Activated CD4-positive, alpha-beta memory T cell treated with anti-CD3 and anti-CD28 coated beads, Interleukin-2, amount 10 ng/mL, durations not matched to agents 7 days and 5 days (primary cell): ENCODE measurements at places on chromosomes 3 and 15.
A peak's percentile ranks its signal among the peaks of the same experiment; 100 is the strongest.

GRCh38 chr3:196513697-196514349, 1.3 kb downstream of the SMCO1 start:
- no peak for DNase-seq

- no peak for DNase-seq
Measured at GRCh38 chr3:146972726-146973125, 367.6 kb upstream of the PLSCR5 start.

GRCh38 chr3:71429597-71429988, 153.9 kb downstream of the FOXP1 start:
- no peak for DNase-seq

DNA sequence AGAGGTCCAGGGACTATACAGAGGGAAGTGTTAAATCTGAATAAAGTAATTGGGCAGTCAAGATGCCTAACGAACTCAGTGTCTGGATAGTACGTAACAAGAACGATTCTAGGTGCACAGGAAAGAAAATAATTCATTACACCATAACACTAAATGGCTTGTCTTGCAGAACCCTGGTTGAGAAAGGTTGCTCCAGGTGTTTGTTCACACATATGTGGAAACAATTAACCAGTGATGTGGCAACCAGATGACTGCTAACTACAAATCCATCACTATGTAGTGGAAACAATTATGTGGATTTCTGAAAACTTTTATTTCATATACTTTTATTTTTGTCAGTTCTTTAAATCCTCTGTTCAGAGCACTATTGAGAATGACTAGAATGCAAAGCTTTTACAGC, 10.4 kb upstream of the HDC start:
- DNase-seq = no peak

DNA sequence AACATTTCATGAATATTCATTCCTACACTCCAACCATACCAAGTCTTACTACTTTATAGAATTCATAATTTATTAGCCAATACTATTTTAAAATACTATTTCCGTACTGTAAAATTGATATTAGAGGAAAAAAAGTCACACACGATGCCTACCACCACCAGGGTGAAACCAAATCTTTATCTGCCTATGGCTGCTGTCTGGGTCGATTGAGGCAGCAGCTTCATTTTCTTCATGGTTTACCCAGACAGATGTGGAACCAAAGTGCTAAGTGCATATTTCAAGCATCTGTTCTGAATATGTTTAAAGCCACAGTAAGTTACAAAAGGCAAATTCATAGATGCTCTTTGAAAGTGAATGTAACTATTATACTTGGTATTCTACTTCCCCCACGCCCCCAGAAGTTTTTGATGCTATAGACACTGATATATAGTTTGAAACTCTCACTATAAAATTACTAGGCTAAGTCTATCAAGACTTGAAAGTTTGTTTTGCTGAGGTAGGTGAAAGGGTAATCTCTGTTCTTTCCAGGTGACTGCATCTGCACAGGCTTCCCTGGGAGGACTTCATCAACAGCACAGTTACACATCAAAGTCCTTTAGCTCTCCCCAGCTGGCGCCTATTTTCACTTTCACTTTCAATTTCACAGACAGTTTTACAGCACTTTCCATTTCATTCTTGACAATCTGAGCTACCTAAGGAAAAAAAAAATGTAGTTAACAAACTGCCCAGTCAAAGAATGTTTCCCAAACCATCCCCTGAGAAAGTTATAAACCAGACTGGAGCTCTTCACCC, 113.9 kb downstream of the POLQ start:
- DNase-seq = peak; percentile 55

DNA sequence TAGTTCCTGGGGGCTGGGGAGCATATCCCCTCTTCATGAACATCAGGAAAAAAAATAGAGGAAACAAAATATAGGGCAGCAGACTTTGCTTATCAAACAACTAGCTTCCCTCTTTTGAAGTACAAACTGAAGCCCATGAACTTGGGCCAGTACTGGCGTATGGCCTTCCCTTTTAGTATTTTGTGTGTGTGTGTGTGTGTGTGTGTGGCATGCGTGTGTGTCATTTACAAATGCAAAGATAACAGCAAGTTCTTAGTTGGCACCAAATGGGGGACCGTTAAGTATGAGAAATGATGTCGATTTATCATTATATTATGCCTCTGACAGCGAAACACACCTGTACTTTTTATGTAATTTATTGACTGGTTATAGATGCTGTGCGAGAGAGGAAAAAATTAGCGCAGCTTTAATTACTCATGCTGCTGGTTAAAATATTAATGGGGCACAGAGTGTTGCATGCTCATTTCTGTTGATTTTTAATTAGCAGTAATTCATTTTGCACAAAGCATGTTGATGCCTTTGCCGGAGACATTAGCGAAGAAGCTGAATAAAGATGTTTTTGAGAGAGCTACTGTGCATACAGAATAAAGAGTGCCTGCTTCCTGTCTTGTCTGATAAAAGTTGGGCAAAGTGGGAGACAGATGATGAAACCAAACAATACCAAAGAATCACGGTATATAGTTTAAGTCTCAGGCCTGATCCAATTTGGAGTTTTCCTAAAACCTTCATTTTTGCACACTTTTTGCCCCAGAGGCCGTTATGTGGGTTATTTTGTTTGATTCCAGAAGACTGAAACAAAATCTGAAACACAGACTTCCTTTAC, 297.1 kb downstream of the SATB1 start:
- DNase-seq = no peak

- no peak for DNase-seq
Measured at GRCh38 chr3:23041918-23042696, 161.0 kb upstream of the UBE2E2 start.

DNA sequence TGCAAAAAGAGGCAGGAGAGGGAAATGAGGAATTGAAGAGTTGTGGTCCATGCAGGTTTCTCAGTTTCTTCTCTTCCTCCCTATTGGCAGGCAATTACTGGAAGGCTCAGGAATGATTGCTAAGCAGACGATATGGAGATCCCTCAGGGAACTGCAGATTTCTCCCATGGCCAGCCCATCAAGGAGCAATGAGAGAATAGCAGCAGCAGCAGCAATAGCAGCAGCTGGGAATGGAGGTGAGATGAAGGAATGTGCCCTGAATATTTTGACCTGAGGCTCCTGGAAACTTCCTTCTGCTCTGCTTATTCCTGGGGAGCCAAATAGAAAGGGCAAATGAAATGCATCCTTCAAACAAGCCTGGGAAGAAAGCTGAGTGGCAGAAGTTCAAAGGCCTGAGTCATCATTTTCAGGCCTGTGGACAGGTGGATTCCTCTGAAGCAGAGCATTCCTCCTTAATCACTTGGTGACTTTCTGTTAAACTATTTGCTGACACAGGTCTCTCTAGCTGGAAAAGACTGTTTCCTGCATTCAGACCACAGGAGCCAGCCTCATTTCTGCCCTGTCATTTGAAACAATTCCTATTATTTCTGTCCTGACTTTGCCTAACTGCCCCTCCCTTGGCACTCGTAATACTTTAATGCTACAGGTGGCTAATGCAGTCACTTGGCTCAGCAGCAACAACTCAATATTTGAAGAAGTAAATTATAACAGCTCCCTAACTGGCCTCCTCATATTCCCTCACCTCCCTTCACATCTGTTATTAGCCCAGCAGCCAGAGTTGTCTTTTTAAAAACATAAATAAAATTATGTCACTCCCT, 146.9 kb upstream of the GADL1 start:
- no peak for DNase-seq

DNA sequence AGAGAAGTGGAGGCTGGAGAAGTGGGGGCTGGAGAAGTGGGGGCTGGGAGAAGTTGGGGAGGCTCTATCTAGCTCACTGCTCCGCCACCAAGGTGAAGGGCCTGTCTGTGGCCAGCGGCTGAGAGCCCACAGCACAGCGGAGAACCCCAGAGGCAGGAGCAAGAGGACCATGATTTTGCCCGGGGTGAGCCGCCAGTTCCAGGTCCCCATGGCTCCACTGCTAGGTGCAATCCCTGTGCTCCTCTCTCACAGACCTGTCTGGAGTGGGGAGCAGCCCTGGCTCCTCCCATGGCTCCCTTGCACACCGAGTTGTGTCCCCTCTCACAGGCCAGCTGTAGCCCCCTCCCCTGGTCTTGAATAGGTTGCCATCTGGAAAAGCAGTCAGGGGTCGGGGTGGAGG, 4.7 kb upstream of the NRROS start:
- DNase-seq = no peak

GRCh38 chr3:32499585-32499984, 3.1 kb downstream of the CMTM6 start:
- DNase-seq = no peak

- DNase-seq = no peak
Measured at GRCh38 chr15:99015698-99016568, 8.3 kb upstream of the PGPEP1L start.

DNA sequence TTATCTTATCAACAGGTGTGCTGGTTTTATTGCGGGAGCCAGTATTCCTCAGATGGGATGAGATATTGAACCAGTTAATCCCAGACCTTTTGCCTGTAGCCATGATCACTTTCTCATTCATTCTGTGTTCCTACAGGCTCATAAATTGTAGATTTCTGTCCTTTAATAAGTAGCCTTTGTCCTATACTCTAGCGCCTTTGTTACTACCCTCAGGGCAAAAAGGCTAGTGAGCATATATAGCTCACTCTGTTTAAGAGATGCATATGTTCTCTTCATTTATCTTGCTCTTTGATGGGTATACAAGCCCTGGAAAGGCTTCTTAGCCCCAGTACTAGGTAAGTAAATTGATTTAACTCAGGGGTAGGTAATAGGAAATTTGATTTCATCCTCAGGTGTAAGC, 95.1 kb downstream of the OXSM start:
- DNase-seq = no peak

DNA sequence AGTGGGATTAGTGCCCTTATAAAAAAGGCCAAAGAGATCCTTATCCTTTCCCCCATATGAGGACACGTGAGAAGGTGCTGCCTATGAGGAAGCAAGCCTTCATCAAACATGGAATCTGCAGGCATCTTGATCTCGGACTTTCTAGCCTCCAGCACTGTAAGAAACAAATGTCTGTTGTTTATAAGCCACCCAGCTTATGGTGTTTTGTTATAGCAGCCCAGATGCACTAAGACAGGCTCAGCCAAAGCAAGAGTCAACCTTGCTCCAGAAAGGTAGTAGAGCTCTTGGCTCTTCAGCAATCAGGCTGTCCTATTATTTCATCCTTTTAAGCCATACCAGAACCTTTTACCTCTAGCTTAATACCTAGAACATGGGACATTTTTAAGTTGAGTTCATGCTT, 12.3 kb upstream of the TNIK start:
- no peak for DNase-seq

GRCh38 chr3:8839607-8840325, 70.4 kb upstream of the OXTR start:
- no peak for DNase-seq

- DNase-seq = no peak
Measured at GRCh38 chr3:86228101-86228500, 762.8 kb downstream of the VGLL3 start.

DNA sequence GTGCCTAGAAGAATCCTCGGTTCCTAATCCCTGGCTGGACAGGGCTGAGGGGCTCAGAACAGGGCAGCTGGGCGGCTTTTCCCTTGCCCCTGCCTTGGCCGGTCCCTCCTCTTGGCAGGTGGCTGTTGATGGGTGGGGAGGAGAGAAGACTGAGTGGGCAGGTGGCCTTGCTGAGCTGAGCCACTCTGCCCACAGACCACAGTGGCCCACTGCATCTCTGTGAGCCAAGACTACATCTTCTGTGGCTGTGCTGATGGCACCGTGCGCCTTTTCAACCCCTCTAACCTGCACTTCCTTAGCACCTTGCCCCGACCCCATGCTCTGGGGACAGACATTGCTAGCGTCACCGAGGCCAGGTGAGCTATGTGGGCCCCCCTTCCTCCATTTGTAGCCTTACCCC, 14.5 kb upstream of the JMJD7 start:
- no peak for DNase-seq

DNA sequence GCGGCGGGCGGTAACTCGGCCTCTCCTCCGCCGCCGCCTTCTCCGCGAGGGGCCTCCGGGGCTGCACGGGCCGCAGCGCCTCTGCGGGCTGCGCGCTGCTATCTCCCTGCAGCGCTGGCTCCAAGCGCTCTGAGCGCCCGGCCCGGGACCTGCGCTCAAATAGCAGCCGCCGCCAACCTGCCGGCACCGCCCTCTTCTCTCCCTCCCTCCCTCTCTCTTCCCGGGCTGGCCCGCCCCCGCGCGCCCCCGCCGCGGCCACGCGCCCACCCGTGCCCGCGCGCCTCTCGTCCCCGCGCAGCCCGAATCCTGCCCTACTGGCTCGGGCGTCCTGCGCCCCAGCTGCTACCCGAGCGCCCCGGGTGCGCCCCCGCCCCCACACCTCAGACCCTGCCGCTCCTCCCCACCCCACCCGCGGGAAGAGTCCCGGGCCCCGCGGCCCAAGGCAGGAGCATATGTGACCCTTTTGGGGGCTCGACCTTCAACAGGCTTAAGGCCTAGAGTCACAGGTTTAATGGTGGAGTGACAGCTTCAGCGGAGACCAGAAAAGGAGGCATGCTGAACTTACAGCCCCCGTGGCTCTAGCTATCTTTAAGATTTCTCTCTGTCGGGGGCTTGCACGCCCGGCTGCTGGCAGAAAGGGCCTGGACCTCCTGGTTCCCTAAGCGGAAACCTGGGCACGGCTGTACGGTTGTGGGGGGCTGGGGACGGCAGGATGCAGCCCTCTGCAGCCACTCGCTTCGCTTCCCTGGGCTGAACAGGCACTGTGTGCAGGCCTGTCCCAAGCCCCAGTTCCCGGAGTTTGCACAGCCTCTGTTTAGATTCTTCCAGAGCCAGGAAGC, at the start of gene CACNA2D2:
Gene CACNA2D2, minus strand, starts transcription at position 131 of the 839 bp plus-strand sequence. CDS start 211 bp downstream, outside the sequence.
- peak; percentile 47 for DNase-seq

- no peak for DNase-seq
Measured at GRCh38 chr15:70341566-70341965, 243.8 kb upstream of the TLE3 start.

GRCh38 chr3:40387001-40387894, at the start of gene ENTPD3:
ENTPD3 (plus strand) TSS chr3:40387184; CDS start chr3:40388058, 874 bp downstream.
- DNase-seq = peak; percentile 31

DNA sequence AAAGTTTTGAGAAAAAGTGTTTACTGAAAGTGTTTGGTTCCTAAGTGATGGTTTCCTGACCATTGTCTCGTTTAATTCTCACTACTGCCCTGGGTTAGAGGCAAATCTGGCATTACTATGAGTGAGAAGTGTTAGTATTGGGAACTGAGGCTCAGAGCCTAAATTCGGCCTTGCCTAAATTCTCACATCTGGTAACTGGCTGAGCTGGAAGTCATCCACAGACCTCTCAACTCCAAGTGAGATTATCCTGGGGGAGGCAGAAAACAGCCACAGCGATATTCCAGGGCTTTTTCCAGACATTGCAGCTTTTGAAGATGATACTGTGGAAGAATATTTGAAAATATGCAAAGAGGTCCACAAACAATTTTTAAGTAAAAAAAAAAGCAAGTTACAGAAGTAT, 85.1 kb upstream of the TRA2B start:
- no peak for DNase-seq

DNA sequence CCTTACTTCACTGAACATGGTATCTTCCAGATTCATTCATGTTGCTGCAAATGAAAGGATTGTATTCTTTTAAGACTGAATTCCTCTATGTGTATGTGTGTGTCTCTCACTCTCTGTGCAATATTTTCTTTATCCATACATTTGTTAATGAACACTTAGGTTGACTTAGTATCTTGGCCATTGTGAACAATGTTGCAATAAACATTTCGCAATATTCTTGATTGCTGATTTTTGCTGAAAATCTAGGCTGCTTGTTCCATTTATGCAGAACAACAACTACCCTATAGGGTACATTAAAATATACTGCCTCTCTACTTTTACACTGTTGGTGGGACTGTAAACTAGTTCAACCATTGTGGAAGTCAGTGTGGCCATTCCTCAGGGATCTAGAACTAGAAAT, 732.4 kb downstream of the CADM2 start:
- no peak for DNase-seq

- DNase-seq = no peak
Measured at GRCh38 chr3:52286777-52287110, 884 bp upstream of the GLYCTK start.
